Smooth muscle cell of trachea (primary cell): ENCODE measurements at places on chromosomes 12 and 14. TPM values are rescaled to one million over a fixed set of nuclear protein-coding genes. Genes with fewer than 3 reads are reported as not detected.

RNF212B gene
- total RNA-seq, result not detected in 2 replicates

ZNF891 gene
- 1.2 and 1.7 TPM in 2 replicates for total RNA-seq

IFNG-AS1 gene
- total RNA-seq, result not detected in 2 replicates

RPGRIP1 gene
- total RNA-seq, result not detected in 2 replicates

CELA1 gene
- total RNA-seq, result not detected in 2 replicates

GLI1 gene
- total RNA-seq, result 1.2 and 1.6 TPM in 2 replicates

KLRG1 gene
- total RNA-seq, result 0.33 and 1.0 TPM in 2 replicates

AQP6 gene
- total RNA-seq, result not detected in 2 replicates

RTL1 gene
- under 0.01 TPM in 1 of 2 replicates, not detected in the other for total RNA-seq

KRT72 gene
- not detected in 2 replicates for total RNA-seq

KLRD1 gene
- total RNA-seq, result 0.15 and 0.66 TPM in 2 replicates

CKB gene
- 48.6 and 78.4 TPM in 2 replicates for total RNA-seq

NEDD1 gene
- 21.2 and 36.1 TPM in 2 replicates for total RNA-seq

AMHR2 gene
- total RNA-seq, result not detected in 2 replicates

TROAP gene
- 0.99 and 11.9 TPM in 2 replicates for total RNA-seq

FAM181A gene
- total RNA-seq, result not detected in 2 replicates

CCDC60 gene
- not detected in 2 replicates for total RNA-seq

PTGER2 gene
- total RNA-seq, result 26.3 and 34.5 TPM in 2 replicates

CLEC2A gene
- total RNA-seq, result not detected in 2 replicates

PTPRO gene
- total RNA-seq, result 1.2 and 2.3 TPM in 2 replicates

DCN gene
- 863 and 1,986 TPM in 2 replicates for total RNA-seq

GLS2 gene
- under 0.01 and 0.73 TPM in 2 replicates for total RNA-seq

PYGL gene
- 63.3 and 90.3 TPM in 2 replicates for total RNA-seq

ITGA7 gene
- total RNA-seq, result 55.0 and 68.8 TPM in 2 replicates

INHBC gene
- not detected in 2 replicates for total RNA-seq

APOF gene
- not detected in 2 replicates for total RNA-seq

SIX6 gene
- total RNA-seq, result not detected in 2 replicates

TOMM20L gene
- total RNA-seq, result not detected in 2 replicates

KRT73 gene
- total RNA-seq, result not detected in 2 replicates

ATG2B gene
- total RNA-seq, result 29.1 and 32.3 TPM in 2 replicates

TRPV4 gene
- total RNA-seq, result 0.87 and 2.5 TPM in 2 replicates

PRH2 gene
- not detected in 2 replicates for total RNA-seq

DIO2 gene
- total RNA-seq, result 6.0 and 16.1 TPM in 2 replicates

SRRM4 gene
- total RNA-seq, result under 0.01 TPM in 1 of 2 replicates, not detected in the other

SDR9C7 gene
- total RNA-seq, result 0.15 TPM in 1 of 2 replicates, not detected in the other

PHC1 gene
- total RNA-seq, result 14.3 and 20.7 TPM in 2 replicates

ARHGAP9 gene
- not detected in 2 replicates for total RNA-seq

GOLGA3 gene
- total RNA-seq, result 120 and 180 TPM in 2 replicates

NEMP1 gene
- total RNA-seq, result 7.9 and 14.5 TPM in 2 replicates

MOK gene
- 7.3 and 13.4 TPM in 2 replicates for total RNA-seq

IFI27L2 gene
- total RNA-seq, result 99.8 and 126 TPM in 2 replicates

PLBD1 gene
- 2.3 and 3.3 TPM in 2 replicates for total RNA-seq

SIRT4 gene
- 1.8 and 1.9 TPM in 2 replicates for total RNA-seq
